ENCODE measurements at places on chromosomes 11 and 22. TPM values are rescaled to one million over a fixed set of nuclear protein-coding genes. Genes with fewer than 3 reads are reported as not detected.

Gene SLC25A45
- 0.41 TPM for total RNA-seq

Gene CCDC87
- total RNA-seq = 1.2 TPM

Gene KCNE3
- total RNA-seq = 1.2 TPM

Gene MUC15
- not detected for total RNA-seq

Gene SLC43A3
- 4.1 TPM for total RNA-seq

Gene HTR3A
- total RNA-seq = 1.2 TPM

Gene SCN3B
- 48.9 TPM for total RNA-seq

Gene C11orf87
- 34.2 TPM for total RNA-seq

Gene GLB1L2
- 1.2 TPM for total RNA-seq

Gene KCNQ1
- under 0.01 TPM for total RNA-seq

Gene TXN2
- total RNA-seq = 17.9 TPM

GRCh38 chr22:26725012-26725676, 67.8 kb downstream of the MIAT start:
- DNase-seq = no peak

DNA sequence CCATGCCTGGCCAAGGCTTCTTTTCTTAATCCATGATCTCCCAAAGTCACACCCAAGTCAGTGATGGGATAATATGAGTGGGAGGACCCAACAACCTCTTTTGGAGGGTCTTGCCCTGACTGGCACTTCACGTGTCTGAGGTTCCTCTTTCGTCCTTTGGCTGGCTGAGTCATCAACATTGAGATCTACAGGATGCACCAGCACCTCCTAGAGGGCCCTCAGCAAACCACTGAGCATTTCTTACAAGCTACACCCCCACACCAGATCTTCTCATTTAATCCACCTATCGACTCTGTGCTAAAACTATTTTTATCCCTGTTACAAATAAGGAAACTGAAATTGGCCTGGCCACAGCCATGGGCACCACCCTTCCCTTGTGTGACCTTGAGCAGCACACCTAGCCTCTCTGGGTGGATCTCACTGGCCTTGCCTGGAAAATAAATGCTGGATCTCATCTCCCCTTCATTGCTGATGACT, 63.4 kb downstream of the FLI1 start:
- DNase-seq = no peak

DNA sequence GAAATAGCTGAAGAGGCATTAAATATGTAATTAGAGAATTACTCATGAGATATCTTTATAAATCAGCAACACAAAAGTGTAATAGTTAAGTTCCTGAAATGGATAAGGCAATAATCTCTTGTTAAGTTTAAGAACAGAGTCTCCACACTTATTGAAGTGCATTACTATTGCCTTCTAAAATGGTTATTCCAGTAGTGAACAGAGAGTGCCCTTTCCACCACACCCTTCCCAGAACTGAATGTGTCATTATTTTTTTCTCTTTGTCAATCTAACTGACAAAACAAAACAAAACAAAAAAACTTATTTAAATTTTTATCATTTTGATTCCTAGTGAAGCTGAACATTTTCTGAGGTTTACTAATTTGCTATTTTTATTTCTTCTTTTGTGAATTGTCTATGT, 9.2 kb upstream of the PRRG4 start:
- no peak for DNase-seq

GRCh38 chr22:17370766-17371432, 1.6 kb downstream of the CECR2 start:
- DNase-seq = no peak

DNA sequence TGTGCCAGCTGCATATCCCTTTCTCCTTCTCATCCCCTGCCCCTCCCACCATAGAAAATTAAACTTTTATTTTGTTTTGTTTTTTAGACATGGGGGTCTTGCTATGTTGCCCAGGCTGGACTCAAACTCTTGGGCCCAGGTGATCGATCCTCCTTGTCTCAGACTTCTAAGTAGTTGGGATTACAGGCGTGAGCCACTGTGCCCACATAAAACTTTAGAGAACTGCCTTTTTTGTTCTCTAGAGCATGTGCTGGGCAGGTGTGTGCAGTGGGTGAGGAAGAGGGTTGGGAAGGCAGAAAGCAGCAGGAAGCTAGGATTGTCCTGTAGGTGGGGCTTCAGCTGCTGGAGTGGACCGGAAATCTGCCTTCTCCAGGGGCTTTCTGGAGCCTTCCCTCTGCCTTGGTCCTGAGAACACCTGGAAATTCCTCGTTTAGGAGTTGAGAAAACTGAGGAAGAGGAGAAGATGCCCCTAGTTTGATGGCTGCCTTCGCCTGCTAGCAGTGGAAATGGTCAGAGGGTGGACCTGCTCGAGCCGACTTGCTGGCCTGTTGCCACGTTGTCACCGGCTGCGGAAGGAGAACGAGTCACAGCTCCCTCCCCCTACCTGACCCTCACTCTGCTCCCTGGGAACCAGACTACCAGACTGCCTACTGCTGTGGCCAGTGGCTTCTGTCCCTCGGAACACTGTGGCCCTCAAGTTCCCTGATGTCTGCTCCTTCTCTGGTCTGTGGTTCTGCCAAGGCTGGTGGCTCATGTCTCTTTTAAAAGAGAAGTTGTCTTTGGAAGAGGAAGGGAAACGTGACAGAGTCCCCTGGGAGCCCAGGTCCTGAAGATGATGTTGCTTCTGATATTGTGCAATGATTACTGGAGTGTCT, 4.0 kb downstream of the ST14 start:
- DNase-seq = no peak

DNA sequence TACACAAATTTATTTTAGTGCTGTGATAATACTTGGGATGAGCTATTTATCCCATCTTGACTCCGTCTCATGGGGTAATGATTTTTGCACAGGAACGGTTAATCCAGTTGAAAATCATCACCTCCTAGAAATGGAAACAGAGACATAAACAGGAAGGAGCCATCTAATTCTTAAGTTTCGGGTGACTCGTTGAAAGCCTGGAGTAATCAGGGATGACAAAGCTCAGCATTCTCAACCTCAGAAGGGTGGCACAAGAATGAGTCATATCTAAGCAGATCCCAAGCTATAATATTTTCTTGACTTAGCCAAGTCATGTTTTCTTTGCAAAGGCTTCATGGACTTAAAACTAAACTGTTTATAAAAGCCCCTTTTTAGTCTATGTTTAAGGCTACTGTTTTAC, 280.8 kb upstream of the CCDC90B start:
- DNase-seq = no peak

GRCh38 chr11:70914496-70914895, 337.9 kb downstream of the SHANK2 start:
- no peak for DNase-seq

DNA sequence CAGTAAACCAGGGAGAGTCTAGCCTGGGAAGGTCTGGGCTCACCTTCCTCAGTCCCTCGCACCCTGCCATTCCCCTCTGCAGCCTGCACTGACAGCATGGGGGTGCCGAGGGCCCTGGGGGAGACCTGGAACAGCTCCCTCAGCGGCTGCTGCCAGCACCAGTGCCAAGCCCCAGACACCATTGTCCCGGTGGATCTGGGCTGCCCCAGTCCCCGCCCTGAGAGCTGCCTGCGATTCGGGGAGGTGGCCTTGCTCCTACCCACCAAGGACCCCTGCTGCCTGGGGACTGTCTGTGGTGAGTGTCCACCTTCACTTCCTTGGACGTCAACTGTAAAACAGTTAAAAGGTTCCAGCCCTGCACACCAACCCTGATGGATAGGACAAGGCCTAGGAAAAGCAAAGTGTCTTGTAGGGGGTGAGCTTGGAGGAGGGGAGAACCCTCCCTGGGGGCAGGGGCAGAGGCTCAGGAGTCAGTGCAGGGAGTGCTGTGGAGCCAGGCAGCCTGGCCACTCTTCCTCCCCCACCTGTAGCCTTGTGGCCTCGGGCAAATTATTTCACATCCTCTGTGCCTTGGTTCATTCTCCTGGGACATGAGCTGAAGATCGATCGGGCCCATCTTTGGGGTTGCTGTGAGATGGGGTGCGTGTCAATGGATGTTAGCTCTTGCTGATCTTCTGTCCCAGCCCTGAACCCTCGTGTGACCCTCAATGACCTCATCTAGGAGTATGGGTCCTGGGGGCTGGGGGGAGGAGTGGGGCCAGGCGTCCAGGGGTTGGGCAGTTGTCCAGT, 85.2 kb upstream of the MYOD1 start:
- DNase-seq = no peak

DNA sequence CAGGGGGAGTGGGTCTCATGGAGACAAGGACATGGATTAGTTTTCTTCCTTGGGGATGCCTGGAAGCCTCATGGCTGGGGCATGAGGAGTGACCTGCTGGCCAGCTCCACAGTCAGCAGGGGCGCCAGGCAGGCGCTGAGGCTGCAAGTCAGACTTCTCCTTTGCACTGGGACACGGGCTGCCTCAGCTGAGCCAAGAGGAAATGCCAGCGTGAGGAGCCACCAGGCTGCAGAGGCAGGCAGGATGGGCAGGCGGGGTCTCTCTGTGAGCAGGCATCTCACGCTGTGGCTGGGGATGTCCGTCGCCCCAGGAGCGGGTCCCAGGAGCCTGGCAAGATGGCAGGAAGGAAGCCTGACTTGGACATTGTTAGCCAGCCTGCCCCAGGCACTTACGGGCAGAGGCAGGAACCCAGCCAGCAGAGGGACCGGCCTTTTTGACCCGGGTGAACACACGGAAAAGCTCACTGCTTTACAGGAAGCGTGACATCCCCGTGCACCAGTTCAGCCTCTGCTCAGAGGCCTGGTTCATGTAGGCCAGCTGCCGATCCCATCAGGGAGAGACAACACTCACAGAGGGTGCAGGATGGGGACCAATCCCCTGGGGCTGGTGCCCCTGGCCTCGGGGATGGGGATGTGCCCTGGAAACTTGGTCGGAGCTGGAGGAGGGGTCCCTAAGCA, 10.2 kb downstream of the GNB1L start:
- DNase-seq = no peak

GRCh38 chr22:41538583-41538982, 5.7 kb downstream of the POLR3H start:
- DNase-seq = no peak

DNA sequence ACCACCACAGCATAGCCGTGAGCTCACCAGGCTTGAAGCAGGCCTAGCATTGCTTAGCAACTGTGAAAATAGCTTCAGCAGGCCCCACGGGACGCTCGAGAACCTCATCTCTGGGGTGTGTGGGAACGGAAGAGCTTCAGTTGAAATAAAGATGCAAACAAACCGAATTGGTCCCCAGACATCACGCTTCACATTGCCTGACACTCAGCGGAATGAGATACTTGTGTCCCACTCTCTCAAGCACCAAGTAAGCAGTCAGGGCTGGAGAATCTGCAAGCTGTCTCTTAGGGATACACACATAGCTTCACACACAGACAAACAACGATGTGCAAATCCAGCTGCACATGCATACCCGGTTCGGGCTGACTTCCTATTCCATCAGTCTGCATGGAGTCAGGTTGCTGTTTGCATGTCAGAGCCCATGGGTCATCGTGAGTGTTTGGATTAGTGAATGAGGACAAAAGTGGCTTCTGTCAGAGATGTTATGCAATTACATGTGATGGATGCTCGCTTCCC, 205.7 kb downstream of the SNX19 start:
- DNase-seq = no peak

GRCh38 chr11:61023086-61023965, 51.8 kb downstream of the CD6 start:
- DNase-seq = no peak

GRCh38 chr11:131248588-131248987, 121.8 kb upstream of the NTM start:
- DNase-seq = no peak

GRCh38 chr11:115682101-115682500, 177.9 kb upstream of the CADM1 start:
- DNase-seq = no peak

GRCh38 chr11:15286465-15286864, 171.7 kb downstream of the INSC start:
- no peak for DNase-seq

DNA sequence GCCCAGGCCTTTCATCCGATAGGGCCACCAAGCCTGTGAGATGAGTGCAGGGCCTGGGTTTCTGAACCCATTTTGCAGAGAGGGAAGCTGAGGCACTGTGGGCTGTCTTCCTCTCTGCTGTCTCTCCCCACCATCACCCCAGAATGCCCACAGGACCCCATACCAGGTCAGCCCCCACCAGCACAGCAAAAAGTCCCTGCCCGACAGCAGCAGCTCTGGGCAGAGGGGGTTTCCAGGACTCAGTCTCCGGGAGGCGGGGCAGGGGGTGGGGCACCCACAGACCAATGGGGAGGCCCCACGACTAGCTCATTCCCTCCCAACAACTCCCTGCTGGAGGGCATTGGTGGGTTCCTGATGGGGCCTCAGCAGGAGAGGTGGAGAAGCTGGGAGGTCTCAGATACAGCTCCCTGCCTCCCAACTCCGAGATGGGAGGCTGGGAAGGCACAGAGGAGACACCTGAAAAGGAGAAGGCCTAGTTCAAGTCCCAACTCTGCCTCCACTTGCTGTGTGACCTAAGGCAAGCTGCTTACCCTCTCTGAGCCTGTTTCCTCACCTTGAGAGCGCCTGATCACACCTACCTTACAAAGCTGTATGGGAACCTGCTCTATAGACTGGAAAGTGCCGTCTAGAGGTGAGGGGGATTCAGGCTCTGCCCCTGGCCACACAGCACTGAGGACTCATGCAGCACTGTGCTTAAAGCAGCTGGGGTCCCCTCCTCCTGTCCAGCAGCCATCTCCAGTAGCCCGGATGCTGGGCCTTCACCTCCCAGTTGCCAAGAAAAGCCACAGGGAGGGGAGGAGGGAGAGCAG, 3.5 kb downstream of the CBX7 start:
- no peak for DNase-seq

GRCh38 chr11:64910451-64911093, 6.4 kb downstream of the ATG2A start:
- no peak for DNase-seq

DNA sequence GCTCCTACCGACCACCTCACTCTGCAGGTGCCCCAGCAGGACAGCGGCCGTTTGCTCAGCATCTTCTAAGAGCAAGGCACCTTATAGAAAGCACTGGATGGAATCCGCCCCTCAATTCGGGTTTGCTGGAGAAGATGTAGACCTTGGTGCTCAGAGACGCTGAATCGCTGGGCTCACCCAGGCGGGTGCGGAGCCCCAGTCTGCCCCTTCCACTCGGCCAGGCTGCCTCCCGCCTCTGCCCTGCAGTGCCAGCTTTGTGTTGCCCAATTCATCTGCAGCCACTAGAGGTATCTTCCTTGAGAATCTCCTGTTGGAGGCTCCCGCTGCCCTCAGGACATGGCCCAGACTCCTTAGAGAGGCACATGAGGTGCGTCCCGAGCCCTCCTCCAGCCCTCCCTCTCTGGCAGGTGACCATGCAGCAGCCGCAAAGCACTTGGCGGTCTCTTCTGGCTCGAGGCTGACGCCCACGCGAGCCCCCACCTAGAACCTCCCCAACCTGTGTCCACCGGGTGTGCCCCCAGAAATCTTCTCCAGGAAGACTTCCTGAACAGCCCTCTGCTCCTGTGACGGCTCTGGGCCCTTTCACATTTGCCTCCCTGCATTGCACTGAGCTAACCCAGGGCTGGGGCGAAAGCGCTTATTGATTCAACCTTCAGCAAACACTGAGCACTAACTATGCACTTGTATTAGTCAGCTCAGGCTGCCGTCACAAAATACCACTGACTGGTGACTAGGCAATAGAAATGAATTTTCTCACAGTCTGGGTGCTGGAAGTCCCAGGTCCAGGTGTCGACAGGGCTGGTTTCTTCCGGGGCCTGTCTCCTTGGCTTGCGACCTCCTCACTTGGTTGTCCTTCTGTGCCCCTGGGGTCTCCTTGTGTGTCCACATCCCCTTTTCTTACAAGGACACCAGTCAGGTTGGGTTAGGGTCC, 117.5 kb downstream of the WNT7B start:
- no peak for DNase-seq

- no peak for DNase-seq
These were observed 23.8 kb downstream of the MICAL2 start for GRCh38 chr11:12134236-12134585.
